Left lung (tissue), 14 donors: ENCODE measurements at places on chromosomes 5 and 9.

- H3K4me3 ChIP-seq: no peak overlapping the region
- no peak for DNase-seq
- no peaks in the 10 kb centered on the region for H3K36me3 ChIP-seq
- H3K4me1 ChIP-seq: peaks cover 19% of the 10 kb centered on the region
- H3K27ac ChIP-seq: no peak overlapping the region
Observed at GRCh38 chr9:27337236-27337635, 40.3 kb upstream of the EQTN start.

DNA sequence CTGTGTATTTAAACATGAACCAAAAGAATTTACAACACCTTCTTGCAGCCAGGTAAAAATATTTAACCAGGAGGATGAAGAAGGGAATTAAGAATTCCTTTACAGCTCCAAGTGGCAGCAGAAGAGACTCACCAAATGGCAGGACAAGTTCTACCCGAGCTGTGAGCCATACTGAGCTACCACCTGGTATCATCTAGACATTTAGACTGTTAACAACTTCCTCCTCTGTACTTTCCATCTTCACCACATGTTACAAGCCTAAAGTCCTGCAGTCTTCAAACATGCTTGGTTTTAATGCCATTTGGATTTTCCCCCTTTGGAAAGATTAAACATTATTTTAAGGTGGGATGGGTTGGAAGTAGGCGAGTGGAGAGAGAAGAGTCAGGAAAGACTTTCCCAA is 190.2 kb downstream of the TRPM6 start:
- DNase-seq: no peak
- no peaks in the 10 kb centered on the region for H3K36me3 ChIP-seq
- no peak overlapping the region for H3K27ac ChIP-seq
- H3K27me3 ChIP-seq: no peaks in the 10 kb centered on the region
- no peaks in the 10 kb centered on the region for H3K4me1 ChIP-seq

DNA sequence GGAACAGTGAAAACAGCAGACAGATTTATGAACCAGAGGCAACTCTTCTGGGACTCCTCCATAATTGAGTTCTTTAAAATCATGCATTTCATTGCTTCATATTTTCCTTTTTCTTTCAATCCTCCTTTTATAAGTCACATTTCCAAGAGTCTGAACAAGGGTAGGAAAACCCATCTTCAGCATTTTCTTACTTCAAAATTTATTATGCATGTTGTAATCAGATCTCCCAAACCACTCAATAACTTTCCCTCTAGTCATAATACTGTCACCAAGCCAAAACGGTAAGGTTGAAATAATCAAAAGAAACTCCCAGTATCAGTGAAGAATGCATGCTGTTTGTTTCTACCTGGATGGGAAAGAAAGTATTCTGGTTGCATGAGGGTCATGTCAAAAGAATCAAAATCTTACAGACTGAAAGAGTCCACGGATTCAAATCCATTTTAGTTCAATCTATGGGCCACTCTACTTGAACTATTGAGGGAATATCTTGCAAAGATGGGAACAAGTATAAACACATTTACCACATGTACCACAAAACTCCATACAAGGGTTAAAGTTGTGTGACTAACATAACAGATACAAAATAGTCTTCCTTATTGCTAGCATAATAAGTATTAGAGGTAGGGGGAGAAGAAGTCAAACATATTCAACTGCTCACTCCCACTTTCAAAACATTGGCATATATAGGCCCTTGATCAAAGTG is 797.3 kb downstream of the MAT2B start:
- no peaks in the 10 kb centered on the region for H3K4me1 ChIP-seq
- H3K27me3 ChIP-seq: no peaks in the 10 kb centered on the region
- DNase-seq: no peak
- H3K36me3 ChIP-seq: no peaks in the 10 kb centered on the region
- no peak overlapping the region for H3K27ac ChIP-seq

DNA sequence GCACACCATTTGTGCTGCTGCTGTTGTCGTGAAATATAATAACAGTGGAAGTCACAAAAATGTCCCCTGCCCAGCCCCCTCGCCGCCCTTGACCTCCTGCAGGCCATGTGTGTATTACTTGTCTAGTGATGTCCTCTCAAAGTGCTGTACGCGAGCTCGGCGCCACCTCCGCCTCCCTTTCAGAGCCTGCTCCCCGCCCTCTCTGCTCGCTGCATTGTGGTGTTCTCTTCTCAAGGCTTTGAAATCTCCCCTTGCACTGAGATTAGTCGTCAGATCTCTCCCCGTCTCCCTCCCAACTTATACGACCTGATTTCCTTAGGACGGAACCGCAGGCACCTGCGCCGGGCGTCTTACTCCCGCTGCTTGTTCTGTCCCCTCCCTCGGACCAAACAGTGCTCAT is 14.7 kb upstream of the CFAP157 start:
- H3K4me1 ChIP-seq: no peaks in the 10 kb centered on the region
- DNase-seq: no peak
- H3K27ac ChIP-seq: no peak overlapping the region
- no peak overlapping the region for H3K4me3 ChIP-seq
- H3K27me3 ChIP-seq: no peaks in the 10 kb centered on the region
